ENCODE measurements at places on chromosomes 12 and 14.

DNA sequence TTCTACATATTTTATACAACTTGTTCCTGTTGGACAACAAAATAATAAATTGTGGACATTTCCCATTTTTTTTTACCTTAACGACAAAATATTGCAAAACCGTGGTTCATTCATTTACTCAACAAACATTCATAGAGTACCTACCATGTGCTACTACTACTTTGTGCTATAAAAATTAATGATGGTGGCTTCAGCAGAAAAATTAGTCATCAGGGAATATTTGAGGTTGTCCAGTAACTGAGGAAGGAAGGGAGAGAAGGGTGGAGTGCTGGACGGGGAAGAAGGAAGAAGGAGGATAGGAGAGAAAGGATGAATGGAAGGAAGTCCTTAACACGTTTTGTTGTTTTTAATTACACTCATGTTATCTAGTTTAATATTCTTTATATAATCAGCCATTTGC, 53.7 kb downstream of the PPFIBP1 start:
- no peak for DNase-seq

- no peak for DNase-seq
Measured at GRCh38 chr14:58825606-58826005, 187.8 kb downstream of the DACT1 start.

- DNase-seq = no peak
Measured at GRCh38 chr12:9668161-9669018, 1.1 kb upstream of the CLEC2D start.

- no peak for DNase-seq
Measured at GRCh38 chr12:119659289-119659897, 8.5 kb upstream of the PRKAB1 start.

DNA sequence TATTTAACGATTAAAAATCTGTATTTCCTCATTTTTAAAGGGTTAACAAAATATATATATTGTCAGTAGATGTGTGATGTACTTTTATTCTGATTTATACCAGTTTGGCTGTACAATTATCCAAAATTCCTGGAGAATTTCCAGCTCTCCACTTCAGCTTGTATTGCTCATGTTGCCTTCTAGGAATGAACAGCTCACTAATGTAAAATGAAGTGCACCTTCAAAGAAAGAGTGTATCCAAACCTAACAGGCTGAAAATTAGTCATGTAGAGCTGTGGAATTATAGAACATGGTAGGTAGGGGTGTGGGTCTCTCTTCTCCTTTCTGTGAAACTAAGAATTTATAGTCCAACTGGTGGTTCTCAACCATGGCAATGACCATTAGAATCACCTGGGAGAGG, 362.0 kb downstream of the ETNK1 start:
- no peak for DNase-seq

GRCh38 chr12:104656383-104656782, 199.6 kb downstream of the CHST11 start:
- DNase-seq = no peak

- no peak for DNase-seq
Measured at GRCh38 chr12:109879351-109880042, 844 bp downstream of the GLTP start.

GRCh38 chr14:58979325-58979724, 209.1 kb upstream of the DAAM1 start:
- DNase-seq = no peak

GRCh38 chr14:90096566-90096965, 34.8 kb downstream of the KCNK13 start:
- DNase-seq = no peak

DNA sequence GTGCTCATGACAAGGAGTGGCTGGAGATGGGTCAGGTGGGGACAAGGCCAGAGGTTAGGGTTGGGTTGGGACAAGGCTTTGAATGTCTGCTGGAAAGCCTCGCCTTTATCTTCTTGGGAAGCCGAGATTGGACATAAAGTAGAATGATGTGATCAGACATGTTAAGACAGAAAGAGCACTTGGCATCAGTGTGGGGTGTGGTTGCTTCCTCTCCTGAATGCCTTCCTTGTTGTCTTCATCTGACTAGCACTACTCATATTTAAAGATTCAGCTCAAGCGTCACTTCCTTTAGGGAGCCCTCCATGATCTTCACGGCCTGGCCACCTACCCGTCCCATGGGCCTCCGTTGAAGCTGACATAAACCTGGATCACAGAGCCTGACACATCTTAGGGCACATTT, 14.8 kb upstream of the C12orf75 start:
- DNase-seq = no peak

DNA sequence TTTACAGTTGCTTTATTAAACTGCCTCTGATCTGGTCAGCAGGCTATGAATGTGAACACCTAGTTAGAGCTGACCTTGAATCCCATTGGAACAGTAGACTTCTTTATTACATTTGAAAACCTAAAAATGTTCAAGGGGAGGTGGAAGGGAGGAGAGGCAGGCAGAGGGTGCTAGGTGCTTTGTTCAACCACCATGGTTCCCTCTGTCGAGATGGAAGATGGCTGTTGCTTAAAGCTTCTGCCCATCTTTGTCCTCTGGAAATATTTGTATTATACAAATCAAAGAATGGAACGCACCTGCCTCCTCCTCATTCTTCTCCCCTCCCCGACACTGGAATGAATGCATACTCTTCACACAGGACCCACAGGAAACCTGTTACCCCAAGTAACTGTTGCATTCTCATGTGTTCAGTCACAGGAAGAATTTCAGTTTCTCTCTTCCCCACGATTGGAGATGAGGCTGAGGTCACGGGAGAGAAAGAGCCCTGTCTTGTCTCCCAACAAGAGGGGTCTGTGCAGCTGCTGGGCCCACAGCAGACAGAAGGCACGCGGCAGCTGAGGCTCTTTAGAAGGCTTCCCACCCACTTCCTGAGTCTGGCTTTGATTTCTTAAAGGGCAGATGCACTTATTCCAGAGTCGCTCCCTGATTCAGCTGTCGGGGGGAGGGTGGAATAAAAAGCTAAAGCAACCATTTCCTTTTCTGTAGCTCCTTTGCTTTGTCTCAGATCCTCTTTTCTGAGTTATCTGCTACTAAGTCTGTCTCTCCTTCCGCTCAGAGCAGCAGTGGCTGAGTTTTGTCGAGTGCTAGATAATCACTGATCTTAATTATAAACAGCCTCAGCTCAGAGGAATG, 217.9 kb upstream of the BTG1 start:
- DNase-seq = peak; percentile 34

GRCh38 chr12:85468356-85469157, 188.5 kb downstream of the ALX1 start:
- peak; percentile 52 for DNase-seq

GRCh38 chr12:115943630-115944391, 333.7 kb downstream of the MED13L start:
- DNase-seq = no peak

- DNase-seq = no peak
Measured at GRCh38 chr12:53739214-53740129, 12.2 kb upstream of the CALCOCO1 start.

DNA sequence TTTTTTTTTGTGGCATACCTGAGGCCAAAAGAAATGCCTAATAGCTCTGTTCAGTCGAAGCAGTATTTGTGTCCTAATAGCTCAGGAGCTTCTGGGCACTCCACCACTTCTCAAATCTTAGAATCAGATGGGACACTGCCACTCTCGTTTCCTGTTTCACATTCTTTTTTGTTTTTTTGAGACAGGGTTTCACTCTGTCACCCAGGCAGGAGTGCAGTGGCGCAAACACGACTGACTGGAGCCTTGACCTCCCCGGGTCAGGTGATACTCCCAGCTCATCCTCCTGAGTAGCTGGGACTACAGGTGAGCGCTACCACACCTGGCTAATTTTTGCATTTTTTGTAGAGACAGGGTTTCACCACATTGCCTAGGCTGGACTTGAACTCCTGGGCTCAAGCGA, 52.7 kb downstream of the SPPL3 start:
- DNase-seq = no peak

DNA sequence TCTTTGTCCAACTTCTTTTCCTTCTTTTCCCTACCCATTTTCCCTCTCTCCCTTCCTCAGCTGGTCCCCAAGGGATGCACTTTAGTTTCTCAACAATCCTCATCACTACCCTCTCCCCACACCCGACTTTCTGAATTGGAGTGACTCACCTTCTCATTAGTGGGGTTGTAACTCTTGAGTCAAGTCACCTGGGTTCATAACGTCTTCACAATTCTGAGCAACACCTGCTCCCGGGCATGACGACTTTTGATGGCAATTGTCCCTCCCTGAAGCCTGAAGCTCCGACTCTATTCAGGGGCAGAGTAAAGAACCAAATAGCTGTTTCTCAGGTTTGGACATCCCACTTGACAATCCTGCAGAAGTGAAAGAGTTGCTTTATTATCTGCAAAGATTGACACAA, 82.7 kb upstream of the OTX2 start:
- DNase-seq = no peak

DNA sequence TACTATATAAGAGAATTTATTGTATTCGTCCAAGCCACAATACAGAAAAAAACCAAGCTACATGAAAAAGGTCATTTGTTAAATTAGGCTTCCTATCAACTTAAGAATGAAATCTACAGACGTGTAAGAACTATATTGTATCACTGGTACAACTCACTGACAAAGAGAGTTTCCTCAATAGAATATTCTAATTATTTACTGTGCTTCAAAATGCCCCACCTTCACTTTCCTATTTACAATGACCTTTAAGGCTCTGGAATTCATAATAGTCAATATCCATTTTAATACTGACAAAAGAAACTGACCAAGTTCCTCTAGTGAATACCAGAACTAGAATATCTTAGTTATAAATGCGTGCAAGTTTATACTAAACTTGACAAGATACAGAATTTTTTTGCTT, 55.9 kb downstream of the C2CD5 start:
- no peak for DNase-seq

DNA sequence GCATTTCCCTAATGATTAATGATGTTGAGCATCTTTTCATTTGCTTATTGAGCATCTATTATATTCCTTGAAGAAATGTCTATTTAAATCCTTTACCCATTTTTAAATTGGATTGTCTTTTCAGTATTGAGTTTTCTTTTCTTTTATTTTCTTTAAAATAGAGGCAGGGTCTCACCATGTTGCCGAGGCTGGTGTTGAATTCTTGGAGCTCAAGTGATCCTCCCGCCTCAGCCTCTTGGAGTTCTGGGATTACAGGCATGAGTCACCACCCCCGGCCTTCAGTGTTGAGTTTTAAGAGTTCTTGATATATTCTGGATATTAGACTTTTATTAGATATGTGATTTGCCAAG, 73.3 kb upstream of the HECTD1 start:
- DNase-seq = no peak

DNA sequence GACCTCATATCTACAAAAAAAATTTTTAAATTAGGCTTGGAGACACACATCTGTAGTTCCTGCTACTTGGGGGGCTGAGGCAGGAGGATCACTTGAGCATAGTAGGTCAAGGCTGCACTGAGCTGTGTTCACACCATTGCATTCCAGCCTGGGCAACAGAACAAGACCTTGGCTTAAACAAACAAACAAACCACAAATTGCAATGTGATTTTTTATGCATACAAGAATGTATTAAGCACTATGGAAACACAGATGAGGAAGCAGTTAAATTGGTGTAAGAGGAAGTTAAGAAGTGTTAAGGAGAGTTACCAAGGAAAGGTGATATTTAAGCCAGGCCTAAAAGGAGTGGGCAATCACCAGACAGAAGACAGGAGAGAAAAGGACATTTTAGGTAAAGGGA, 83.6 kb upstream of the HECTD1 start:
- DNase-seq = no peak

- no peak for DNase-seq
Measured at GRCh38 chr12:24821691-24822090, 127.2 kb downstream of the BCAT1 start.

GRCh38 chr14:57291692-57292647, 23.2 kb downstream of the AP5M1 start:
- no peak for DNase-seq

- no peak for DNase-seq
Measured at GRCh38 chr12:122840580-122841513, 5.6 kb downstream of the HIP1R start.

DNA sequence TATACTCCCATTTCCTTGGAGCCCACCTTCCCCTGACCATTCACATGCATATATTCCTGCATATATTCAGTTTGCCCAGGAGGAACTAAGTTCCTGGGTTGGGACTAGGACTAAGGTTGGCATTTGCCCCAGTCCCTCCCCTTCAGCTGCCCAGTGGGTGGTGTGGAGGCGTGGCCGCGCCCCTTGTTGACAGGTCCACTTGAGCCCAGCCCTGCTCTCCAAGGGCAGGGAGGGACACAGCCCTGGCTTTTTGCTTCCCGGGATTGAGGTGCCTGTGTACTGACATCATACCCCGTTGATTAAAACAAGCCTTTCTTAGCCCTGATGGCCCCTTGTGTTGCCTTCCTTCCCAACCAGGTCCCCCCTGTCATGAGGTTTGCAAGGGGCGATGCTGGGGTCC, 7.3 kb downstream of the ERBB3 start:
- DNase-seq = no peak

DNA sequence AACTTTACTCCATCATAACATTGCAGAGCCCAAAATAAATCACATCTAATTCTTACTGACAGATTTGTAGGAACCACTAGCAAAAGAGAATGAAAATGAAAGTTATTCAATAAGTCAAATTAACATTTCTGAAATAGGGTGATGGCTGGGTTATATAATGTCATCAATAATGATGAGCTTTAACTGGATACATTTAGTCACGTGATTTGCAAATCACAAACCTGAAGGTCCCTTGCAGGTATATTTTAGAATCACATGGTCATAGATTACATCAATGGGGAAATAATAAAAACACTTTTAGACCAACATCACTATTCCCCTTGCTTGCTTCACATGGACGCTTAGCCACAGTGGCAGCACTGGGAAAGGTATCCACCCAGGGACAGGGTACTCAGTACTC, 86.7 kb downstream of the PRIMA1 start:
- DNase-seq = no peak

GRCh38 chr12:9727813-9728212, 5.1 kb downstream of the CLECL1 start:
- DNase-seq = no peak

DNA sequence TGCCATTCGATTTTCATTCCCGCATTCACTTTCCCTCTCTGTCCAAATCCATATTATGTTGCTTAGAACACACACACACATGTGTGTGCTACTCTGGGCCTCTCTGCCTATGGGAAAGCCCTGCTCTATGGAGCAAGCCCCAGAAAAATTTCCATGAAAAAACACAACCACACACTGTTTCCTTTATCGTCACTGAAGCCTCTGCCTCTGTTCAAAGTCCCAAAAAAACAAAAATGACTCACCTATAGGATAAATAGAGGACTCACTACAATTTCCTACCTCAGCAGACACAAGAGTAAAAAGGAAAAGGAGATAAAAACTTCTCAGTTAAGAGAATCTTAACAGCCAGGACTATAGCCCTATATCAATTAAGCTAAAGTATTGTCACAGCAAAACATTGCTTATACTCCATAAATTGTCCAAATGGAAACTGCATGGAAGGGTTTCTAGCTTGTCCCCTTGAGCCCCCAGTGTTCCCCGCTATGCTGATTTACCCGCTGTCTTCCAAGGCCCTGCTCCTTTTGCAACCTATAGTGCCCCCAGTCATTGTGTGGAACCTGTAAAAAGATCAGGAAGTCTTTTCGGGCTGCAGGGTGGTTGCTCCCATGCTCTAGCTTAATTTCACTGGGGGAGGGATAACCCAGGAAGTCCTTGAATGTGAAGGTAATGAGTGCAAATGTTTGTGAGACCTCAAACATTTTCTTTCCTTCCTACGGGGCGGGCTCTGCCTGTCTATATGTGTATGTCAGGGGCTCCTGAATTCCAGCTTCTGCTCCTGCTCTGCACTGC, 11.1 kb upstream of the PIP4K2C start:
- DNase-seq = no peak

GRCh38 chr14:87387806-87388205, 605.2 kb downstream of the GALC start:
- DNase-seq = no peak

GRCh38 chr12:94103986-94104385, 44.4 kb upstream of the PLXNC1 start:
- DNase-seq = no peak

Measured in SK-N-MC (cell line).